ENCODE measurements at places on chromosomes 12 and 14.
A peak's percentile ranks its signal among the peaks of the same experiment; 100 is the strongest.

DNA sequence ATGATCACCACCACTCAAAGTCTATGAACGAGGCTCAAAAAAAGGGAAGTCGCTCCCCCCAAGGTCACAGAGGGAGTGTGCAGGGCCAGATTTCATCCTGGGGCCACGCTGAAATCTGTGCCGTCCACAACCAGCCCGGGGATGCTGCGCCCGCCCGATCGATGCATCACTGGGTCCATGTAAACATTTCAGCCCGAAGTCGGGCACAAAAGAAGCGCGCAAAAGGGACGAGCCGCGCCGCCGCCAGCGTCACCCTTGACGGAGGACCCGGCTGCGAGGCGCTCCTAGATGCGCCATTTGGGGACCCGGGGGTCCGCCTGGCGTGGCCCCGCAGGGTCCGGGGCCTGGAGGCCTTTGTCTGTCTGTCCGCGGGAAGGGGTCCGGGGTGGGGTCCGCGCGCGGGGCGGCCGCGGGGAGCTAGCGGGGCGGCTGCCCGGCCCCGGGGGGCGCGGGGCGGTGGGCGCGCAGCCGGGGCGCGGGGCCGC is 503 bp downstream of the FBXO21 start:
- peak; percentile 39 for DNase-seq

DNA sequence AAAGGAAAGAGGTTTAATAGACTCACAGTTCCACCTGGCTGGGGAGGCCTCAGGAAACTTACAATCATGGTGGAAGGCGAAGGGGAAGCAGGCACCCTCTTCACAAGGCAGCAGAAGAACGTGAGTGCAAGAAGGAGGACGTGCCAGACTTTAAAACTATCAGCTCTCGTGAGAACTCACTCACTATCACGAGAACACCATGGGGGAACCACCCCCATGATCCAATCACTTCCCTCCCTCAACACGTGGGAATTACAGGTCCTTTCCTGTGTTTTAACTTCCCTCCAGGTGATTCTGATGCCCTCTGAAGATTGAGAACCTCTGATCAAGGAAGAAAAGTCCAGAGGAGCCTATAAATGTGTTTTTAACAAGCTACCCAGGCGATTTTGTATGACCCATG is 358.7 kb downstream of the MED13L start:
- DNase-seq: no peak

DNA sequence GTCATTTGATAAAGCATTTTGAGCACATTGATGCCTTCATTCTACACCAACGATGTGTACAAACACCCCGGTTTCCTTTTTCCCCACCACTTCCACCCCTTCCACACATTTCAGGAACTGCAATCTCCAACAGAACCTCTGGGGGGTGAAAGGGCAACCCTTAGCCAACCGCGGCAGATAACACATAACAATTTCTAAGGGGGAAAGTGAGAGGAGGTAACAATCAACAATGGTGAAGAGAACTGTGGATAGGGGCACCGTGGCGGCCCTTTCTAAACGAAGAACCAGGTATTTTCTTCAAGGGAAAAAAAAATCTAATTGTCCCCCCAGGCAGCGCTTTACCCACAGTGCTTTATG is 1.1 kb downstream of the KITLG start:
- DNase-seq: no peak

DNA sequence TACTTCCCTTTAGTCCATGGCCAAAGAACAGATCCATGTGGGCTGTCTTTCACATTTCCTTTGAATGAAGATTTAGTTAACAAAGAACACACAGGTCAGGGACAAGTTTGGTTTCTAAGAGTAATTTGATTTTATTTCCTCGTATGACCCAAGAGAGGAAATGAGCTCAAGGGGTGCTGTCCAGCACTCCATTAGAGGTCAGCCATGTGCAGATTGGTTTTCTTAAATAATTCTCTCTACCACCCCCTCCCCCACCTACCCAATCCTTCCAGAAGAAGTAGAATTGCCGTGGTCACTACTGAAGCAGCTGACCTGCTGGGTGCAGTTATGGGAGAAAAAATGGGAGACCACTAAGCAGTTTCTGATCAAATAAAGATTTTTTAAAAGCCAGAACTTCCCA is 13.9 kb upstream of the OAS1 start:
- no peak for DNase-seq

GRCh38 chr14:52068615-52069306 is at the start of gene NID2:
Gene NID2 (minus strand): TSS chr14:52069059. CDS start chr14:52068994, 65 bp downstream.
- DNase-seq: peak; percentile 62

DNA sequence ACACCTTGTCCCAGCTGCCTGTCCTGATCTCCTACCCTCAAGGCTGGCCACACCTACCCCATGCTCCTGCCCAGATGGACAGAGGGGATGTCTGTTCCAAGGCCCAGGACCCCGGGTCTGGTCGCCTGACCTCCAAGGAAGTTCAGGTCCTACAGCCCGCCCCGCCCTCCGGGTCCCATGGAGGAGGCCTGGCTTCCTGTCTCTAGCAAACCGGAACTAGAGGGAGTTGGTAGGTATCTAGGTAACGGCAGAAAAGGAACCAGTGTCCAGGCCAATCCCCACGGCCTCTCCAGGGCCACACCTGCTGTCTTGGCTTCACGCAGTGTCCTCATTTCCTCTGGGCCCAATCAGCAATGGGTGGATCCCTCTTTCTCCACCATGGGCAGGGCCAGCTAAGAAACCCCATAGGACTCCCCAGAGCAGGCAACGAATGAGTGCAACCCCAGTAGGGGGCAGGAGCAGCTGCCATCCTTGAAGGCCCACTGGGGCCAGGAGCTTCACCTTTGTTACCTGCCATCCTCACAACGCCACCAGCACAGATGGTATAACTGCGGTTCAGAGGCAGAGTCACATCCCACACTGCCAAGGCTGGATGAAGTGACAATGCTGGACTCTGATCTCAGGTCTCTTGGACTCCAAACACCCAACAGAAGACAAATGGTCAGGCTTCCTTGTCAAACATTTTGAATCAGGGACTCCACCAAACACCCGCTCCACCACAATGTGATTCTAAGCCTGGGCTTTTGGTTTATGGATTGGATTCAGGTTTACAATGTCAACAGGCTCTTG is 25.1 kb upstream of the RPLP0 start:
- DNase-seq: peak; percentile 24

- DNase-seq: no peak
Measured at GRCh38 chr12:104747955-104748354, 210.1 kb downstream of the SLC41A2 start.

GRCh38 chr12:26730481-26731350 is 102.3 kb downstream of the ITPR2 start:
- no peak for DNase-seq

- DNase-seq: no peak
Measured at GRCh38 chr14:89247457-89248122, 169.4 kb downstream of the FOXN3 start.

GRCh38 chr12:62657363-62657632 is 190.7 kb downstream of the MON2 start:
- DNase-seq: no peak

DNA sequence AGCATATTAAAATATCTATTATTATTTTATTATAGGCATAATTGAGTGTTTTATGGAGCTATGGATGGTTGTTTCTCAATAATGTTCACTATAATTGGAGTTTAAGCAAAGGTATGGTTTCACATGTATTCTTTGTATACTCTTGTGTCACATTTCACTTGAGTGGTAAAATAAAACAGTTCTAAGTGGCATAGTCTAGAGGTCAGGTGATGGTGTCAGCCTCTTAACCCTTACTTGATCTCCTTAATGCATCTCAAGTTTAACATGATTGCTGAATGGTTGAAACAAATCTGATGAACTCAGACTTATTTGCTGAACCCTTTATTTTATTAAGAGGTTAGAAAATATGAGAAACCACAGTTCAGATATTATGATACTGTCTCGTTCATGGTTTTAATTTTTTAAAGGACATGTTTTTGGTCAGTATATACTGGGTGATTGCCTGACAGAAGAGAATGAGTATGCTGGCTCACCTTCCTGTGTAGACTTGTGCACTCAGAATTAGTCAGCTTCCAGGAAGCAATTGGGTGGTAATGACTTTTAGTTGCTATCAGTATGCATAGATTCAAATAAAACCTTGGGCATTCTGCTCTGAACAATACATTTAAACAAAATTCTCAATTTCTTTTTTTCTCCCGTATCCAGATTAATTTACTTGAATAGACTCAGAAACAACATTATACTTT is 464.6 kb downstream of the PCNX1 start:
- no peak for DNase-seq

GRCh38 chr12:93317227-93317626 is 60.5 kb upstream of the NUDT4 start:
- DNase-seq: no peak

GRCh38 chr12:1790444-1790843 is 29.9 kb upstream of the LRTM2 start:
- no peak for DNase-seq

DNA sequence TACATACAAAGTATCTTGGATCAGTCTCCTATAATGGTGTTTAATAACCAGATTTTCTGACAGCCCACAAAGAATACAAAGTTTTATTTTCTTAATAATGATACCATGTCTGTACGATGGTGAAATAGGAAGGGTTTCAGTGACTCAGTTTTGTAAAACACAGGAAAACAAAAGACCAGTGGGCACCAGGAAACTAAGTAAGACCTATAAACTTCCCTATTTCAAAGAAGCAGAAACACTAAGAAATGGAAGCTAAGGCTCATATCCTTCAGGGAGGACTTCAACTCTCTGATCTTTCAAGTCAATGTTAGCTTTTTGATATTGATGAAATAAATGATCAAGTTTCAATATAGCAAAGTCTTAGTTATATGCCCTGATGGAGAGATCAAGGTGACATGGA is 196.0 kb downstream of the DUSP6 start:
- no peak for DNase-seq

- no peak for DNase-seq
Measured at GRCh38 chr14:78455896-78456435, 285.8 kb downstream of the NRXN3 start.
